T-helper 1 cell (primary cell): ENCODE measurements at places on chromosomes 4 and X.

DNA sequence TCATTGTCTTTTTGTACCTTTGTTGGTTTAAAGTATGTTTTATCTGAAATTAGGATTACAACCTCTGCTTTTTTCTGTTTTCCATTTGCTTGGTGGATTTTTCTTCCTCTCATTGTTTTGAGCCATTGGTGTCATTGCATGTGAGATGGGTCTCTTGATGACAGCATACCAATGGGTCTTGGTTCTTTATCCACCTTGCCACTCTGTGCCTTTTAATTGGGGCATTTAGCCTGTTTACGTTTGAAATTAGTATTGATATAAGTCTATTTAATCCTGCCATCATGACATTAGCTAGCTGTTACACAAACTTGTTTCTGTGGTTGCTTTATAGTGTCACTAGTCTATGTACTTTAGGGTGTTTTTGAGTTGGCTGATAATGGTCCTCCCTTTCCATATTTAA lies 145.7 kb downstream of the GUCY2F start:
- no peak for DNase-seq

DNA sequence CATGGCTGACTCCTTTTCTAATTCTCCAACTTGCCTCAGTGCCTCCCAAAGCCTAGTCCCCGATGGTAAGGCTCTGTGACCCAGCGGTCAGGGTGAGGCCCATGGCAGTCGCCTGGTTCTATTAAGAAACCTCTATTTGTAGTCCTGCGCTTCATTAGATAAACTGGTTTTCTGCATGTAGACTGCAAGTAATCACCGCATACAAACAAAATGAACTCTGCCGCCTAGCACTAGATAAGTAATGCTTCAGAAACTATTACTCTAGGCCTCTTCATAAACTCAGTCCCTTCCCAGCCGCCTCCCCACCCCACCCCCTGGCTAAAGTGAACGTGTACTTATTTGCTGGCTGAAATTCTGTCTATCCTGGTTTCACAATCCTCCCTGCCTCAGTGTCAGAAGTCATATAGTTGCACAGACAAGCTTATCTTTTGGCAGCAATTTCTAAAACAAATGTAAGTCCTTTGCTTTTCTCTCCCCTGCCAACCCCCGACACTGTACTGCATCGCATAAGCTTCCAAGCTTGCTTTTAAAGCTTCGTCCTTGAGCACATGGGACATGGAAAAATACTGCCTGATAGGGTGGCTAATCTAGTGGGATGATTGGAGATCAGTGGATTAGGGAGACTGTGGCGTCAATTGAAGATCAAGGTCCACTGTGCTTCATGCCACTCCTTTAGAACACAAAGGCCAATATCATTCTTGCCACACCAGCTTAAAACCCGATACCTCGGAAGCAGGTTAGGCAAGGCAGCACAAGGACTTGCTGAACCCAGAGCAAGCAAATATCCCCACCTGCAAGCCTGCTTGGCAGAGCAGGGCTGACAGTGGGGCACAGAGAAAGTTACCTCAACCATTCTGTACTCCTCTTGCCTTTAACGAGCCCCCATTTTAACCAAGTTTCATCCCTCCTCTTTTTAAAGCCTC lies 125.8 kb downstream of the IRF2 start:
- DNase-seq = no peak

GRCh38 chrX:46838974-46839480 lies 2.2 kb downstream of the RP2 start:
- no peak for DNase-seq

DNA sequence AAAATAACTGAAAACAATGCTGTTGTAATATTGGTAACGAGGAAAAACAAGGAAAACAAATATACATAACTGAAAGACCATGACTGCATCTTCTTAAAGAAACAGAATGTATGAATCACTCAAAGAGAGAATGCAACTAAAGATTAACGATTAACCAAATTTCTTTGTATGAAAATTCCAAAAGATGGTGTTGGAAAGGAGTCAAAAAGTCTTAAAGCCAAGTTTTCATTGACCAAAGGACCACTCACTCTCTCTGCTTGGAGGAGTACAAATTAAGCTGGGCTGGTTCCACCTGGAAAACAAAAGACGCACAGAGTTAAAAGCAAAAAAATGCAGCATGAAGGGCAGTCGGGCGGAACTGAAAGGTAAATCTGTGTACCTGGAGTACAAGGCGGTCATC lies 1.8 kb downstream of the DCAF12L1 start:
- DNase-seq = no peak

DNA sequence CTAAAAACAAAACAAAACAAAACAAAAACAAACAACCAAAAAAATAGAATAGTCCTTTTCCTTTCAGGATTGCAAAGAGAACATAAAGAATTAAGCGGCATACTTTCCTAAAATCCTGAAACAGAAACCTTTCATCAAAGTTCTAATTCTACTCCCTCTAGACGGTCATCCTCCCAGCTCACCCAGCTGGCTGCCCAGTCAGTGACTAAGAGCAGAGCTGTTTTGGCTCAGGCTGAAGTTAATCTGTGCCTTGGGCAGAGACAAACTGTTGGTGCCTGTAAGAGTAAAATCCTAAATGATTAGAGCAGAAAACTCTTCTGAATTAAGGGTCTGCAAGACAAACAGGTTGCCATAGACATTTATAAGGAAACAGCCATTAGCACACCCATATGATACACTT lies 17.6 kb upstream of the WAS start:
- DNase-seq = no peak

DNA sequence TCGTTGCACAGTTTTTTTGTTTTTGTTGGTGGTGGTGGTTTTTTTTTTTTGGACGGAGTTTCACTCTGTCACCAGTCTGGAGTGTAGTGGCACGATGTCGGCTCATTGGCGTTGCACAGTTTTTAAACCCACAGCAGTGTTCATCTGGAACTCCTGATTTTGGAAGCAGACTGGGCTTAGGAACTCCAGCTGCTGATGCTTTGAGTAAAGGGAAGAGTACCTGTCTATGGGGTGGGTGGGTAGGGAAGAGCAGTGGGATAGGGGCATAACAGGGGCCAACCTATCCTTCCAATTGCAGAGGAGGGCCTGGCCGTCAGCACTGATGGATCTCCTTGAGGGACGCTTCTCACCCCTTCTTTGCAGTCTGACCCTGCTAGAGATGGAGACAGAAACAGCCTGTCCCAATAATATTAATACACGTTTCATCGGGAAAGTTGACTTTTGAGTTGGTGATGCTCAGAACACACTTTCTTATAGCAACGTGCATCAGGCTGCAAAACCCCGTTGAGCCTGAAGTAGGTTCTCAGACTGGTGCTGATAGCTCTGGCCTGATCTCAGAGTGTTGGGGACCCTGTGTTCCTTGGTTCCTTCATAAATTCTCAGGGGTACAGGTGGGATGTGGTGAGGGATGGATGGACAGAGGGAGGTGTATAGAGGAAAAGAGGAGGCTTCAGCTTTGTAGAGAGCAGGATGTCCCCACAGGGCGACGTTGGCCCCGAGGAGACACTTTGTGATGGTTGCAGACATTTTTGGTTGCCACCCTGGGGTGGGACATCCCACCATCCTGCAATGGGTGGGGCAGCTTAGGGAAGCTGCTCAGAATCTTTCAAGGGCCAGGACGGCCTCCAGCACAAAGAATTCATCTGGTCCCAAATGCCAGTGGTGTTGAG lies 2.3 kb downstream of the CD99 start:
- DNase-seq = no peak

- DNase-seq = no peak
These were observed 36.9 kb upstream of the GDPD2 start for GRCh38 chrX:70386235-70386634.

DNA sequence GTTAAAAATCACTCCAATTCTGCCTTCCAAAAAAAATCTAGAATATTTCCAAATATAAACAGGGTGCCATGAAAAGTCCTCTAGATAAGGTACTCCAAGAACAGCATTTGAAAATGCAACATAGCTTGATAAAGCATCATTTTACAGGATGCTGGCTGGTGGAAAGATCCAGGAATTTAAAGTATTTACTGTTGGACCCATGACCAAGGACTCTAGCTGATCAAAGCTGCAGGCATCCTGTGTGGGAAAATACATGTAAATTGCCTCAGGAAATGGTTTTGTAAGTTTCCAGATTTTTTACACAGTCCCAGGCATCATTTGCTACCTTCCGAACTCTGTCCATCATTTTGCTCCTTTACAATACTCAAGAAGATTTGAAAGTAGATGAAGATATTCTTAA lies 164.4 kb downstream of the GRIA3 start:
- no peak for DNase-seq

DNA sequence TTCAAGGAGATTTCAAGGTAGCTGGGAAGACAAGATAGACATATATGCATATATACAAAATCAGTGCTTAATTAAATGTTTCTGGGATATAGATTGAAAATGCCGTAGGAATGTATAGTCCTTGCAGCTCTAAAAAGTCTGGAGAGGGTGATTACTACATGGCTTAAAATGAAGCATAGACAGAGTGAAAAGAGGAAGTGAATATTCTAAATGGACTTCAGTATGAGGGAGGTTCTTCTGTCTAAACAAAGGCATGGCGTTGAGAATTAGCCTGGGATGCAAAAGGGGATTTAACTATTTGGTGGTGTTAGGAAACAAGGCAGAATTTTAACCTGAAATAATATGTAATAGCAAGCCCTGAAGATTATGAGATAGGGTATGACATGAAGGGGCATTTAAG lies 141.5 kb upstream of the FRMPD4 start:
- DNase-seq = no peak

GRCh38 chr4:155974476-155974749 lies 20.7 kb upstream of the CTSO start:
- DNase-seq = no peak

DNA sequence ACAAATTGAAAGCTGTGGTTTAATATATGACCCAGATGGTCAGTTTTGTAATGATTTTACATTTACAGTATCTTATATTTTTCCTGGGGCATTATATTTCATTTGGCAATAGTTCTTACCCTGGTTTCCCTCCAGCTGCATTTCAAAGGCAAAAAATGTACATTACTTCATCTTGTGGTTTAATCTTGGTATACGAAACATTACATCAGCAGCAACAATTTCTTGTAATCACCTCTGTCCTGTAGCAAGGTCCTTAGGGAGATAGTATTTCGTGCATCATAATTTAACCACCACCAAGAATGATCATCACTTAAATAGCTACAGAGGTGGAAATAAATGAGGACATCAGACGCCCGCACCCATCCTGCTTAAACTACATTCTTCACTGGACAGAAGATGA lies 48.8 kb downstream of the HS6ST2 start:
- DNase-seq = no peak

DNA sequence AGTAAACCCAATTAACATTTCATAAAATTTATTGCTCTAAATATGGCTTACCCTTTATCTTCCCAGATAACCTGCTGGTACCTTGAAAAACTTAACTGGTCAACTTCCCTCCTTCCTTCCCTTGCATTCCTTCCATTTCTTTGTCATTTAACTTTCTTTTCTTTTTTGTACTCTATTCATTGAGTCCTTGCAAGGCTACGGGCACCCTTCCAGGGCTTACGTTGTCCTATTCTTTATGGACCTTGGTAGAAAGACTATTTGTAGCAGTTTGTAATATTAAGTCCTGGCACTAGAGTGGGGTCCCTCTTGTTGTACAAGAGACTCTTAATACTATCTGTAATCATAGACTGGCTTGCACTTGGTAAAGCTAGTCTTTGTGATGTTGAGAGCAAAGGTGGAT lies 8.0 kb upstream of the GATB start:
- no peak for DNase-seq

DNA sequence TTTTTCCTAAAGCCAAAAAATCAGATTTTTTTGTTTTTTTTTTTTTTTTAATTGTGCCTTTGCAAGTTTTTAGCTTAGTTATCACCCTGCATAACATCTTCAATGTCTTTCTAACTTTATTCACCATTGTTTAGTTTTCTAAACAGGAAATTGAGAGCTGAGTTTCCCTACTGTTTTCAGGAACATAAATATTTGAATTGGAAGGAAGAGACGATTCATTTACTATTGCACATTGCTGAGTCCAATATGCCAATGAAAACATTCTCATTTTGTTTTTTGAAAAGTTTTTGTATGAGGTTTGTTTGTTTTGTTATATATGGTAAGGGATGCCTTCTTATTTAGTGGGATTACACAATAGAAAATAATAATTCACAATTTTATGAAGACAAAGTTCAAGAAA lies 148.4 kb downstream of the ANKRD50 start:
- no peak for DNase-seq

DNA sequence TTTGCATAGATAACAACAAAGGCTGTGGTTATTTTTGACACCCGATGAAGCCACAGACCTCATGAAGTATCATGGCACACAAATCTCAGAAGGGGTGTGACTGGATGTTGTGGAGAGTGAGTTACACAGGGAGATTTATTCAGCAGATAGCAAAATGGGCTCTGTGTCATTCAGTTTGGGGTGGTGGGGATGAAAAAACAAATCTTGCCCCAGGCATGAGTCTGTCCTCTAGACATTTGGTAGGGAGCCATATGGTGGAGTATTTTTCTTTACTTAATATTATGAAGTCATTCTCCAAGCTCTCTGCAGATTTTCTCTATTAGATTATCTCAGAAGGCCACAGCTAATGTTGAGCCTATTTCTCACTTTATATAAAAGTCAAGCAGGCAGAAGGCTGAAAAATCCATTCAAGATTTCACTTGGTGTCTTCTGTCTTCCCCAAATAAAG lies 277.1 kb upstream of the TENM3 start:
- DNase-seq = no peak

GRCh38 chrX:38804682-38805431 lies 3.6 kb downstream of the MID1IP1 start:
- no peak for DNase-seq

DNA sequence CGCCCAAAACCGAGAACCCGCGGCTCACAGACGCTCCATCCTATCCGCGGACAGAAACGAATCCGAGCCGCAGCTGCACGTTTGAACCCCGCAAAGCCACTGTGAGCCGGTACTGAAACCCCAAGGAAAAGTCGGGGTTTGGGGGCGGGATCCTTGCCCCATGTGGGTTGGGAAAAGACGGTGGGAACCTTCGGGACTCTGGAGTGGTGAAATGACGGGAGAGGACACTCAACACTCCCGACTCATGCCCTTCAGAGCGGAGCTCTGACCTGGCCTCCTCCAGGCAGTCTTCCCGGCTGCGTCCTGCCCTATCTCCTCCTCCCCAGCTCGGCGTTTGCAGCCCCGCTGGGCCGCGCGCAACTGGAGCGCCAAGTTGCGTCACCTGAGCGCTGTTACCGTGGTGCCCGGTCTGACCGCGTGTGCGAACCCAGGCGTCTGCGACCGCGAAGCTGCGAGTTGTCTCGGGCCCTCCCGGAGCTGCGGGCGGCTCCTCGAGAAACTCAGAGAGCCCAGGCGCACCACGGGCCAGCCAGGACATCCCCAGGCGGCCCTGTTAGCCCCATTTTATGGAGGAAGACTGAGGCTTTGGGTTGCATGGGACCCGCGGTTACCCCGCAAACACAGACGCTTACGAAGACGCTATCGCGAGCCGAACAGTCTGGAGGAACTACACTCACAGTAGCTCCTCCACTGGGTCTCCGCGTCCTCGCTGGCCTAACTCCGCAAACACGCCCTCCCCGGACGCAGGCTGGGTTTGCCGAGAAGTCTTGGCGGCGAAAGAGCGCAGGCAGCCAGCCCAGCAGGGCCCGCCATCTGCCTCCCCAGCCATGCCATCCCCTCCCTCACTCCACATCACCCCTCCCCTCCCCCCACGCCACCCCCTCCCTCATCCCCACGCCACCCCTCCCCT lies 20.3 kb upstream of the HMX1 start:
- DNase-seq = no peak

GRCh38 chrX:108224727-108225621 lies 133.4 kb downstream of the ATG4A start:
- DNase-seq = no peak
